ENCODE measurements at places on chromosomes 4 and X.

- peak; percentile 62 for ATAC-seq
Measured at GRCh38 chrX:107676559-107677378, 48.5 kb downstream of the PRPS1 start.

- no peak for ATAC-seq
Measured at GRCh38 chr4:66911880-66912279, 633.4 kb downstream of the CENPC start.

DNA sequence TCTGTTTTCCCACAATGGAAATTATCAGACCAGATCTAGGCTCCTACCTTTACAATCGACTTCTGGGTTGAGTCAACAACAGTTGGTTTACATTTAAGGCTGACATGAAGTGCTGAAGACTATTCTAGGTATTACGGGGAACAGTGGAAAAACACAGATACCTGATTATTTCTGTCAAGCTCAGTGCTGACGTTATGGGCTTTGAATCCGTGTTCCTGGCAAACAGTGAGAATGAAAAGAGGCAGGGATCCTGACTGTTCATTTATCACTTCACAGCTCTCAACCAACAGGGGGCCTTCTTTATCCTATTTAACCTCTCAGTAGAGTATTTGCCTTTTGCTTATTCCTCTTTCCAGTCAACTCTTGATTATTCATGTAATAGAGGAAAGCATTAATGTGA lies 43.1 kb downstream of the TMEM164 start:
- ATAC-seq: no peak

GRCh38 chr4:128653527-128654444 lies 155.7 kb upstream of the JADE1 start:
- peak; percentile 86 for ATAC-seq

- no peak for ATAC-seq
Measured at GRCh38 chr4:133524369-133524768, 375.3 kb downstream of the PCDH10 start.

DNA sequence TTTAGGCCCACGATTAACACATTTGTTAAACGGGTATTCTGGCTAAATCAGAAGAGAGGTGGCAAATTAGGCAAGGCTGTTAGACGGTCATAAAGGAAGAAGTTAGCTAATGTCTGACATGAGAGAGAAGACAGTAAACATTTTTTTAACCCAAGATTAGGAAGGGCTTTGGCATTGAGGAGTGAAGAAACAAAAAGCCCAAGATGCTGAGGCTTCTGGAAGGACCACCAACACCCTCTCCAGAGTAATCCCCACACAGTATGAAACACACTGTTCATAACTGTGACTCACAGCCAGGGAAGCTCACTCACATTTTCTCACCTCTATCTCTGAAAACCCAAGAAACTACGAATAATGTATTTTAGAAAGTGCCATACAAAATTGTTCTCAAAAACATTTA lies 127.6 kb downstream of the AMELX start:
- ATAC-seq: no peak

- no peak for ATAC-seq
Measured at GRCh38 chr4:80462621-80463091, 127.1 kb downstream of the CFAP299 start.

DNA sequence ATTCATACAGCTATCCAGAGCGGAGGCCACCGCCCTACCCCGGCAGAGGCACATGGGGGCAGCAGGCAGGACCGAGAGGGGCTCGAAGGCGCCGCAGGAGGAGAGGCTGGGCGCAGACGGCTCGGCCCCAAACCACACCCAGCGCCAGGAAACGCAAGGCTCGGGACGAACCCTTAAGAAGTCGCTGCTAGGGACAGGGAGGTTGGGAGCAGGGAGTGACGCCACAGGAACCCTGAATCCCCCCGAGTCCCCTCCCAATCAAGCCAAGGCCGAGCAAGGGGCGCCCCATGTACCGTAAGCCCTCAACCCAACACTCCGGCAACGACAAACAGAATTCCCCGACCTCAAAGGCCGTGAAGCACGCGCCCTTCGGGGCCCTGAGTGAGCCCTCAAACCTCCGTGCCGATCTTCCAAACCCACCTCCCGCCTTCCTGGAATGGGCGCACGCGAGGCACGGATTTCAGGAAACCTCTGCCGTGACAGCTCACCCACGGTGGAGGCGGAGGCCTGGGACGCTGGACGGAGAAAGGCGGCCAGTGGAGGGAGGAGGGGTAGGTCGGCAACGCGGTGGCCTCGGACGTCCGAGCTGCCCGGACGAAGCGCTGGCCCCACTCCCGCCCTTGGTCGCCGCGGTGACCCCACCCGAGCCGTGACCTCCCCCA lies 1.8 kb downstream of the ZFYVE28 start:
- ATAC-seq: no peak

DNA sequence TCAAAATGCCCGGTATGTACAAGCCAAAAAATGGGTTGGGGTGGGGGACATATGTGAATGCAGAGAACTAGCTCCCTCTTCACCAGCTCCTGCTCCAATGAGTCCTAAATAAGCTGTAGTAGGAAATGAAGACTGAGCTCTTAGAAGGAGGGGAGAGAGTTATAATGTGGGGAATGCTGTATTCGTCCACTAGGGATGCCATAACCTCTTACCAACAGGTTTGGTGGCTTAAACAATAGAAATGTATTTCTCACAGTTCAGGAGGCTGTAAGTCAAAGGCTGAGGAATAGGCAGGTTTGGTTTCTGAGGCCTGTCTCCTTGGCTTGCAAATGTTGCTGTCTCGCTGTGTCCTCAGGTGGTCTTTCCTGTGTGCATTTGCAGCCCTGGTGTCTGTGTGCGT lies 4.4 kb upstream of the INPP4B start:
- ATAC-seq: no peak

All from gastroesophageal sphincter (tissue), 4 donors.